ENCODE measurements at places on chromosomes 16 and 17.

GRCh38 chr16:74774223-74775139 lies at the start of gene FA2H:
FA2H (minus strand) TSS chr16:74774820; CDS start chr16:74774755, 65 bp downstream.
- H3K27ac ChIP-seq, result no peak within 1 kb of the TSS
- H3K27me3 ChIP-seq, result peaks cover 51% of the 10 kb centered on the region
- H3K4me3 ChIP-seq, result peak within 1 kb of the TSS; percentile 80
- no peaks in the 10 kb centered on the region for H3K36me3 ChIP-seq
- peak; percentile 60 for DNase-seq

DNA sequence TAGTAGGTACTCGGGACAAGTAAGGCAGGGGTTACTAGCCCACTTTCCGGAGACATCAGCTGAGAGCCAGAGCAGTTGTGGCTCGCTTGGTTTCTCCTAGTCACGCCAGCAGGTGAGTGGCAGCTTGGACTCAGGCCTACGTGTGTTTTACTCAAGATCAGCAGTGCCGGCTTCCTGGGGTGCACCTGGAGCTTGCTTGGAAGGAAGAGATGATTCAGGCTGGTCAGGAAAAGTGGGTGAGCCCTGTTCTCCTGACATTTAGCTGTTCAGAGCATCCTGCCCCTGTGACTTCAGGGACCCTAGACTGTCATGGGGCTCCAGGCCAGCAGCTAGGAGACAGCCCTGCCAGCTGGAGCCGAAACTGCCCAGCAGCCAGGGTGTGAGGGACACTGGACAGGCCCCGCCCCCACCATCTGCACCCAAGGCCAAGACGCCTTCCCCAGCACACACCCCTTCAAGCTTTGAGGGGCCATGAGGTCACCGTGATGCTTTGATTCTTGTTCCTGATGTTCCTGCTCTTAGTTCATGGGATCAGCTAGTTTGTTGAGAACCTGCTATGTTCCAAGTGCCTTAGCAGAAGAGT lies 238.0 kb upstream of the CIBAR2 start:
- H3K27ac ChIP-seq, result no peak overlapping the region
- no peaks in the 10 kb centered on the region for H3K36me3 ChIP-seq
- no peak for DNase-seq

DNA sequence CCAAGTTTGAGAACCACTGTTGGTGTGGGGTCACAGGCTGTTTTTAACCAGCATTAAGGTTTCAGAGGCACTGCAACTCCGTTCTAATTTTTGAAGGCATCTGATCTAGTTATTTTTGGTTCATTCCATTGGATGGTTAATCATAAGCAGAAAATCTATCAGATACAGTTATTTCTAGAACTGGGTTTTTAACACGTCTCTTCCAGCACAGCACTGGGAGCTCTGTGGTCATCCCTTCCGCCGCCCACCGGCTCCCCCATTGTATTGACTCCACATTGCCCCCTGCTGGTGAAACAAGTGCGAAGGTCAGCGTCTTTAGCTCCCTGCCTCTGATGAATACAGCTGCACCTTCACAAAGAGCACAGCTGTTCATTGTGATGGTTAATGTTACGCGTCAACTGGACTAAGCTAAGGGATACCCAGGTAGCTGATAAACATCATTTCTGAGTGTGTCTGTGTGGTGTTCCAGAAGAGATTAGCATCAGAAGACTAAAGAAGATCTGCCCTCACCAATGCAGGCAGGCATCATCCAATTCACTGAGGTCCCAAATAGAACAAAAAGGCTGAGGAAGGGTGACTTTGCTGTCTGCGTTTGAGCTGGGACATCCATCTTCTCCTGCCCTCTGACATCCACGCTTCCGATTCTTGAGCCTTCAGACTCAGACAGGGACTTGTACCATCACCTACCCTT lies 8.5 kb downstream of the CCL18 start:
- peak; percentile 32 for DNase-seq
- peaks cover 3% of the 10 kb centered on the region for H3K4me1 ChIP-seq
- H3K27me3 ChIP-seq, result no peaks in the 10 kb centered on the region
- no peak overlapping the region for H3K4me3 ChIP-seq
- no peak overlapping the region for H3K27ac ChIP-seq
- no peaks in the 10 kb centered on the region for H3K36me3 ChIP-seq

- peaks cover 19% of the 10 kb centered on the region for H3K4me1 ChIP-seq
- peak overlapping the region; percentile 84 for H3K4me3 ChIP-seq
- no peaks in the 10 kb centered on the region for H3K27me3 ChIP-seq
- H3K27ac ChIP-seq, result no peak overlapping the region
- no peak for DNase-seq
Measured at GRCh38 chr16:30053376-30054015, 12.1 kb upstream of the ALDOA start.

- H3K27ac ChIP-seq, result peak overlapping the region; percentile 100
- peaks cover 97% of the 10 kb centered on the region for H3K4me1 ChIP-seq
- DNase-seq, result peak; percentile 92
- peak overlapping the region; percentile 90 for H3K4me3 ChIP-seq
- H3K36me3 ChIP-seq, result no peaks in the 10 kb centered on the region
Measured at GRCh38 chr17:40602445-40603443, 37.5 kb upstream of the CCR7 start.

DNA sequence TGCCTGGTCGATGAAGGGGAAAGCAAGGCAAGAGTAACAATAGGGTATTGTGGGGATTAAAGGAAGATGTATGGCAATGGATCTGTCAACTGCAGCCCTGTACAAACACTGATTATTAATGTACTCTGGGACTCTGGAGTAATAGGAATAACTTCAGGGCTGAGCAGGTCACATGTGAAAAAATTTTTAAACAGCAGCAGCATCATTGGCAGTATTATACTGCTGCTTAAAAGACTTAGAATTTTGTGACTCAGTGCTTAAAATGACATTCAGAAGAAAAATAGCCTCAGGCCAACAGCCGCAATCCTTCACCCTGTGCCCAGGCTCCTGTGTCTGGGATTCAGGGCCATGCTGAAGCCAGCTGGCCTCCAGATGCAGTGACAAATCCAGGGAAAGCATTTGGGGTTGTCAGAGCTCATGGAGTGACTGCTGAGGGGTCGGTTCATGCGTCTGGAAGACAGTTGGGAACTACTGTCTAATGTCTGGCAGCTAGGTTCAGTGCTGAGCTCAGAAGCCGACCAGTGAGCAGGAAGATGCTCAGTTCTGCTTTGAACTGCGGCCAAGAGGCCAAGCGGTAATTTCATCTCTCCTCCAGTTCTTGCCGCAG lies 22.2 kb downstream of the TEX2 start:
- no peak overlapping the region for H3K27ac ChIP-seq
- H3K4me3 ChIP-seq, result no peak overlapping the region
- DNase-seq, result no peak

DNA sequence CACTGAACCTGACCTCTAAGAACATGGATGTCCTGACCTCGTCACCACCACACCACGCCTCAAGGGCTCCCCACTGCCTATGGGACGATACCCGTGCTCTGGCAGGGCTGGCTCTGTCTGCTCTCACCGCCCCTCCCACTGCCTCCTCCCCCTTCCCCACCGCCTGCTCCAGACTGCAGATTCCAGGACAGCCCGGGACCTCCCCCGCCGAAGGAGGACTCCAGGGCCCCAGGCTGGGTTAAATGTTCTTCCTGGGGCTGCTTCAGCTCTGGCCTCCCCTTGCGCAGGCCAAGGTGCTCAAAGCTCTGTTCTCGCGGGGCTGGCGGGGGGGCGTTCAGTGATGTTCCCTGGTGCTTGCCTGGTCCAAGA lies 3.1 kb downstream of the NPW start:
- peak overlapping the region; percentile 42 for H3K4me3 ChIP-seq
- peak overlapping the region; percentile 88 for H3K27ac ChIP-seq
- H3K27me3 ChIP-seq, result peaks cover 30% of the 10 kb centered on the region
- no peak for DNase-seq
- no peaks in the 10 kb centered on the region for H3K36me3 ChIP-seq

DNA sequence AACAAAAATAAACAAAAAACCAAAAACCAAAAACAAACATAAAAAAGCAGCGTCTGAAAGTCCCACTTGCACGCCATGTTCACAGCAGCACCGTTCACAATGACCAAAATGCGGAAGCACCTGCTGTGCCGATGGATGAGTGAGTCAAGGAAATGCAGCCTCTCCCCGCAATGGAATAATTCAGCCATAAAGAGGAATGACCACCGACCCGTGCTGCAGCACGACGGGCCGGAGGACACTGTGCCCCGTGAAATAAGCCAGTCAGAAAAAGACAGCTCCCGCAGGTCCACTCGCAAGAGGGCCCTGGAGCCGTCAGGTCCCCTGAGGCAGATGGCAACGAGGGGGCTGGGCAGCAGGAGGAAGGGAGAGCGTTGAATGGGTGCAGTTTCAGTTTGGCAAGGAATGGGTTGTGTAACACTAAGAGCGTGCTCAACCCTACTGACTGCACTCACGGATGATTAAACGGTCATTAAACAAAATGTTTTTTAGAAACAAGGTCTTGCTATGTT lies 5.1 kb downstream of the CLCN7 start:
- H3K4me3 ChIP-seq, result peak overlapping the region; percentile 11
- peaks cover 46% of the 10 kb centered on the region for H3K4me1 ChIP-seq
- no peaks in the 10 kb centered on the region for H3K36me3 ChIP-seq
- H3K27ac ChIP-seq, result no peak overlapping the region

DNA sequence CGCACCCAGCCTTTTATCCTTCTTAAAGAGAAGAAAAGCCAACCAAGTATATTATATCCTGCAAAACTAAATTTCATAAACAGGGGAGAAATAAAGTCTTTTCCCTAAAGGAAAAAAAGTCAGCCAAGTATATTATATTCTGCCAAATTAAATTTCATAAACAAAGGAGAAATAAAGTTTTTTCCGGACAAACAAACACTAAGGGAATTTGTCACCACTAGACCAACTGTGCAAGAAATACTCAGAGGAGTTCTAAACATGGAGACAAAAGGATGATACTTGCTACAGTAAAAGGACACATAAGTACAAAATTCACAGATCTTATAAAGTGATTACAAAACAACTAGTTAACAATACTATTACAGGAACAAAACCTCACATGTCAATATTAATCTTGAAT lies 14.4 kb upstream of the CCL18 start:
- DNase-seq, result no peak
- no peak overlapping the region for H3K4me3 ChIP-seq
- H3K27me3 ChIP-seq, result peaks cover 24% of the 10 kb centered on the region
- H3K4me1 ChIP-seq, result no peaks in the 10 kb centered on the region
- H3K27ac ChIP-seq, result no peak overlapping the region

GRCh38 chr17:37025238-37025637 lies 76.5 kb downstream of the AATF start:
- no peak for DNase-seq
- H3K27ac ChIP-seq, result peak overlapping the region; percentile 42
- no peak overlapping the region for H3K4me3 ChIP-seq
- no peaks in the 10 kb centered on the region for H3K27me3 ChIP-seq
- peaks cover 16% of the 10 kb centered on the region for H3K4me1 ChIP-seq

DNA sequence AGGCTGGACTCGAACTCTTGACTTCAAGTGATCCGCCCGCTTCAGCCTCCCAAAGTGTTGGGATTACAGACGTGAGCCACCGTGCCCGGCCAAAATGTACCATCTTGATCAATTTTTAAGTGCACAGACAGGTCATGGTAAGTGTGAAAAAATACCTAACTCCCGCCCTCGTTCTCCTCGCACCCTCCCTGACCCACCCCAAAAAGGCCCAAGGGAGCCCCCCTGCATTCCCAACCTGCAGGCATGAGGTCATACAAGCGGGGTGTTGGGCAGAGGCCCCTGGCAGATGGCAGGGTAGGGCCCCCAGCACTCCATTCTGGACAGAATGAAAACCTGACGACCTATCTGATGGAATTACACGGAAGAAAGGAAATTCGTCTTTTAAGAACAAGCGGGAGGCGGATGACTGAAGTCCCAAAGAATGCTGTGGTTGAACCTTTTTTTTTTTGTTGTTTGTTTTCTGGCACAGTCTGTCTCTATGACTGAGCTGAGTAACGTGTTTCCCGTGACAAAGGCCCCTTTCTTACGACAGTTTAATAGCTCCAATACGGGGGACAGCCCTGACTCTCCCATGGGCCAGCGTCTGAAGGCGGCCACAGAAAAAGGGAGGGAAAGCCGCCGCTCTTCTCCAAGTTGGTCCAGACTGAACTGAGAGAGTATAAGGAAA lies 376.4 kb downstream of the SLC39A11 start:
- peaks cover 18% of the 10 kb centered on the region for H3K4me1 ChIP-seq
- H3K27ac ChIP-seq, result no peak overlapping the region
- no peaks in the 10 kb centered on the region for H3K27me3 ChIP-seq
- DNase-seq, result no peak

- H3K4me3 ChIP-seq, result no peak overlapping the region
- H3K36me3 ChIP-seq, result no peaks in the 10 kb centered on the region
- DNase-seq, result no peak
- H3K27me3 ChIP-seq, result no peaks in the 10 kb centered on the region
- H3K27ac ChIP-seq, result no peak overlapping the region
- no peaks in the 10 kb centered on the region for H3K4me1 ChIP-seq
Measured at GRCh38 chr17:12856416-12856815, 67.1 kb downstream of the ARHGAP44 start.

DNA sequence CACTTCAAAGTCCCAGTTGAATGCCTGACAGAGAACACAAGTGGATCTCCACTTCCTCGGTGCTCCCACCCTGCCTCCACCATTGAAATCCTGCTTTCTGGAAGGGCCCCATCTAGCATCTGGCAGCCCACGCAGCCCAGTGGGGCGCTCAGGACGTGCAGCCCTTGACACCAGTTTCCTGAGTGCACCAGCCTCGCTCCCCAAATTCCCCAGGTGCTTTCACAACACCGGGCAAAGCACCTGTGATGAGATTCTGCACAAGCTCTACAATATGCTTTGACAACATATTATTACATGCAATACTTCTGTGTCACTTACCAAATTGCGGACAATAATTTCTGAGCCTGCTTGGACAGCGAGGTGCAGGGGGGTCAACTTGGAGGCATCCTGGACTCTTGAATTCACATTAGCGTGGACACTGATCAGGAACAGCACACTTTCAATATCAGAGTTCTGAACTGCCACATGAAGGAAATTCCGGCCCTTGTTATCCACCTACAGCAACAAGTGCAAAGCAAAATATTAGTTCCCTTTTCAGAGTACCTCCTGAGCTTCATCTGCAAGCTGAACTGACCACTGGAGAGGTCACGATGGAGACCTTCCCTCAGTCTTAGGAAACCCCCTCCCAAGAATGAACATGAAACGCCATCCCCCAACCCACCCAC lies 33.9 kb downstream of the CYB5D2 start:
- peak overlapping the region; percentile 96 for H3K27ac ChIP-seq
- DNase-seq, result no peak
- H3K27me3 ChIP-seq, result no peaks in the 10 kb centered on the region
- peaks cover 58% of the 10 kb centered on the region for H3K4me1 ChIP-seq

- H3K27me3 ChIP-seq, result peaks cover 3% of the 10 kb centered on the region
- H3K27ac ChIP-seq, result no peak overlapping the region
- H3K4me1 ChIP-seq, result no peaks in the 10 kb centered on the region
- no peak for DNase-seq
- H3K36me3 ChIP-seq, result no peaks in the 10 kb centered on the region
Measured at GRCh38 chr16:82881516-82881915, 254.7 kb downstream of the CDH13 start.

- DNase-seq, result no peak
- H3K27ac ChIP-seq, result no peak overlapping the region
- no peaks in the 10 kb centered on the region for H3K4me1 ChIP-seq
- H3K36me3 ChIP-seq, result no peaks in the 10 kb centered on the region
- H3K27me3 ChIP-seq, result peaks cover 20% of the 10 kb centered on the region
Measured at GRCh38 chr16:75908331-75909117, 182.2 kb upstream of the CPHXL start.
